ENCODE measurements at places on chromosomes 1 and 21.

DNA sequence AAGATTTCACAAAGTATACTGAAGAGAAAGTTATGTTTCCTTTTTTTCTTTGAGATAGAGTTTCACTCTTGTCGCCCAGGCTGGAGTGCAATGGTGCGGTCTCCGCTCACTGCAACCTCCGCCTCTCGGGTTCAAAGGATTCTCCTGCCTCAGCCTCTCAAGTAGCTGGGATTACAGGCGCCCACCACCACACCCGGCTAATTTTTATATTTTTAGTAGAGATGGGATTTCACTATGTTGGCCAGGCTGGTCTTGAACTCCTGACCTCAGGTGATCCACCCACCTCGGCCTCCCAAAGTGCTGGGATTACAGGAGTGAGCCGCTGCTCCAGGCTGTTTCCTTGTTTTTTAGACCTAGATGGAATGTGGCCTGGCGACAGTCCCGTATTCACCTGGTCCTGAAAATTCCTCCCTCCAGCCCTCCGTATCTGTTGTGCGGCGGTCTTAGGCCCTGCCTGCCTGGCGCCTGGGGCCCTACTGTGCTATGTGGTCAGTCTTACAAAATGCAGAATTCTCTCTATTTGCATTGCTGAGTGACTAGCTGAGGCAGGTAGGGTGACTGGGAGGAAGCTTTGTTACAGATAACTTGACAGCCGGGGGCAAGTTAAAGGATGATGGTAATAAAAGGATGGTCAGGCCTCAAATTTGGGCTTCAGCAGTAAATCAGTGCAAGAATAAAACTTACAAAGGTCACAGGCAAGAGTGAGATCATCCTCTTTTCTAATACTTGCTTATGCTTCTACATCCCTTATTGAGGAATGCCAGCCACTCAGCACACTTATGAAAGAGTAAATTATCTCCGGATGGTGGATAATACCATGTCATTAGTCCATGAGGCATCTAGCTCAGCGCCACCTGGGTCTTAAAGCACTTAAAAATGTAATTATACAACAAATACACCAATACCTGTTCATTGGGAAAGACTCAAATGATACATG lies 30.3 kb downstream of the PARK7 start:
- DNase-seq, result no peak

DNA sequence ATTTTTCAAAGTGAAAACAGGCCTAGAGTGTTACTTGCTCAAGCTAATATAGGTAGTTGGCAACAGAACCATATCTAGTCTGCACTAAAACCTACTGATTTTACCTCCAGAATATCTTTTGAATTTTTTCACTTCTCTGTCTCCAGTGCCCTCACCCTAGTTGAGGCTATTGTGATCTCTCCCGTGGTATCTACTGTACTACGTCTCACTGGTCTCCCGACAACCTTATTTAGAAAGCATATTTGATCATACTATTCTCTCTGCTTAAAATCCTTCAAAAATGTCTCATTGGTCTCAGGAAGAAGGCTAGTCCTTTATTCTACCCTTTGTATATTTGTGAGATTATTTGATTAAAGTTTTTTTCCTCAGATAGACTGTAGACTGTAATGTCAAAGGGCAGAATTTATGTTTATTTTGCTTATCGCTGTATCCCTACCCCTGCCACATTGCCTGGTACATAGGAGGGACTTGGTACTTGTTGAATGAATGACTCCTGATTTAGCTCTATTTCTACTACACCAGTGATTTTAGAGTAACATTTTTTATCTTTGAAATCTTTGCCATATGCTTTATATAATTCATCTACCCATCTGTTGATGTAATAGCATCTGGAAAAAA lies 135.5 kb upstream of the KIAA1614 start:
- DNase-seq, result no peak

DNA sequence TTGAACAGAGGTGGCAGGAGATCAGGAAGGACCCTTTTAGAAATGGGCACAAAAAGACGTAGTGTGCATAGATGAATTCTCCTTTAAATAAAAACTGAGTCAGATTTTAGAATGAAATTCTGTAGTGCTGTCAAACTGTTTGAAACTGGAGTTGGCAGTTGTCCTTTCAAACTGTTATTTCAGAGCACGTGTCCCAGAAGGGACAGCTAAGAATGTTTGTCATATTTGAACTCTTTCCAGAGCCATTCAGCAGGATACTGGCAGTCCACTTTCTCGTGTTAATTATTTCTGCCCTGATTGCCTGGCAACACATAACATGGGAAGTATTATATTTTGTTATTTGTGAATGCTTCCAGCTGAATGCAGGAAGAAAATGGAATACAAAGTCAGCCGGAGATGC lies 212.3 kb upstream of the DPYD start:
- no peak for DNase-seq

GRCh38 chr1:186183219-186183618 lies 191.8 kb downstream of the TPR start:
- no peak for DNase-seq

DNA sequence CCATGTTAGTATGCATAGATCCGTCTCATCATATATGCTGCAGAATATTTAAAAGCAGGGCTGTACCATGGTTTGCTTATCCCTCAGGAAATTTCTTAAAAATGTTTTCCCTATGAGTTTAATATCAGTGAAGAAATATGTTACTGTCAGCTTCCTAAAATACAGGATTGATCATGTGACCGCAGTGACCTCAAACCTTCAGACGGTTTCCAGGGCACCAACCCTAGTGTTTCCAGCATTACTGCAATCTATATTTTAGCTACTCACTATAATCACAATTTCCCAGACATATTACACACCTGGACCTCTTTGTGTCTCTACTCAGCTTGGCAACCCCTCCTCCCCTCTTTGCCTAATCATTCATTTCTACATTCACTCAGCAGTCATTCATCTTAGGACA lies 7.7 kb upstream of the SDHB start:
- no peak for DNase-seq
